ENCODE measurements at places on chromosomes 16 and 17. TPM values are rescaled to one million over a fixed set of nuclear protein-coding genes. Genes with fewer than 3 reads are reported as not detected.
A peak's percentile ranks its signal among the peaks of the same experiment; 100 is the strongest.

EXOC3L1 gene
- total RNA-seq: 0.23 TPM

TUBB3 gene
- total RNA-seq: 0.27 TPM

PDE6G gene
- total RNA-seq: 11.4 TPM

PIRT gene
- not detected for total RNA-seq

GPR142 gene
- total RNA-seq: not detected

CCL4L2 gene
- 95.1 TPM for total RNA-seq

EMC8 gene
- total RNA-seq: 38.6 TPM

SHISA9 gene
- not detected for total RNA-seq

MRC2 gene
- total RNA-seq: 9.0 TPM

KCNH6 gene
- total RNA-seq: not detected

BCL6B gene
- 1.2 TPM for total RNA-seq

RNF43 gene
- 0.34 TPM for total RNA-seq

TIMM22 gene
- 8.8 TPM for total RNA-seq

DNA sequence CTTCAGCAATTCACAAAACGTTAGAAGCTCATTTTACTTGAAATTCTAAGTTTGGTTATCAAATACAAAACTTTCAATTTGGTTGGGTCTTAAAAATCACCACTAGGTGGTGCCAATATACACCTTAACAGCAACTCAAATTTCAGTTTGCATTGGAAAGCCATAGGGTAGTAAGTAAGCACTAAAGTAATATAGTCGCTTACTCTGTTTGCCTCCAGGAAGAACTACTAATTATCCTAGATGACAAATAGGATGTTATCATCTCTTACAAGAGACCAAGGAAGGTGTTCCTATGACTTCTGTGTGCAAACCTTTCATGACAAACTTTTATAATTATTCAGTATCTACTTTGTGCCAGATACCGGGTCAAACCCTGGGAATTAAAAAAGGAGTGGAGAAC is 93.3 kb downstream of the MYO1D start:
- no peaks in the 10 kb centered on the region for H3K4me1 ChIP-seq
- no peak overlapping the region for H3K27ac ChIP-seq
- H3K27me3 ChIP-seq: no peaks in the 10 kb centered on the region
- no peak overlapping the region for H3K4me3 ChIP-seq
- DNase-seq: no peak

DNA sequence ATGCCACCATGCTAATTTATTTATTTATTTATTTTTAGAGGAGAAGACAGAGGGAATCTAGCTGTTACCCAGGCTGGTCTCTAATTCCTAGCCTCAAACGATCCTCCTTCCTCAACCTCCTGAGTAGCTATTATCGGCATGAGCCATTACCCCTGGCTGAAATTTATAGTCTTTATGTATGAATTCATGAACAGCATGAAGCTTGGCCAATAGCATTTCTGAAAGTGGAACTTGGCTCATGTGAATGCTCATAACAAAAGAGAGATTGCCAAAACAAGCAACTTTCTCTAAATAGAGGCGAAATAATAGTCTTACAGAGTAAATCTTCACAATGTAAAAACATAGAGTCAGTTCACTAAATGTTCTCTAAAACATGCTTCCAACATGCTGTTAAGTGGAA is 30.1 kb upstream of the SMURF2 start:
- no peaks in the 10 kb centered on the region for H3K4me1 ChIP-seq
- no peak overlapping the region for H3K4me3 ChIP-seq
- H3K27ac ChIP-seq: no peak overlapping the region
- no peaks in the 10 kb centered on the region for H3K27me3 ChIP-seq
- H3K36me3 ChIP-seq: no peaks in the 10 kb centered on the region

GRCh38 chr17:38601539-38602351 is 4.0 kb downstream of the SRCIN1 start:
- H3K27me3 ChIP-seq: peaks cover 62% of the 10 kb centered on the region
- H3K4me3 ChIP-seq: no peak overlapping the region
- no peak overlapping the region for H3K27ac ChIP-seq

DNA sequence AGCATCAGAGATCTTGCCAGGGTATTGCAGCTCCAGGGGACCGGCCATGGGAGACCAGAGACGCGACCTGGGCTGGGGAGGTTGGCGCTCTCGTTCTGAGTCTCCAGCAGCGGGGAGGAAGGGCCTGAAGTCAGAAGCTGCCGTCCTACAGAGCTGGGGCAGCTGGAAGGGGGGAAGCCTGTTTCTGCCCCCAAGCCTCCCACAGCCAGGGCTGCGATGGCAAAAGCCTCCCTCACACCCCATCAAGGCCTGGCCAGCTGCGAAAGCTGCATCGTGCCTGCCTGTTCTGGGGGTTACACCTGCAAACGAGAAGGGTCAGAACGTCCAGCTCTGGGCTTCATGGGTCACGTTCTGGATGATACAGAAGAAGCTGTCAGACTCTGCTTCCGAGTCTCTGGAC is 26.1 kb downstream of the MAPK8IP3 start:
- no peak for DNase-seq
- H3K36me3 ChIP-seq: peaks cover 3% of the 10 kb centered on the region
- no peaks in the 10 kb centered on the region for H3K4me1 ChIP-seq

GRCh38 chr17:62665599-62665998 is 38.1 kb downstream of the MRC2 start:
- H3K27me3 ChIP-seq: no peaks in the 10 kb centered on the region
- H3K4me3 ChIP-seq: no peak overlapping the region
- H3K27ac ChIP-seq: no peak overlapping the region

- no peak overlapping the region for H3K27ac ChIP-seq
- peaks cover 4% of the 10 kb centered on the region for H3K36me3 ChIP-seq
- DNase-seq: no peak
- no peak overlapping the region for H3K4me3 ChIP-seq
- peaks cover 4% of the 10 kb centered on the region for H3K4me1 ChIP-seq
Observed at GRCh38 chr16:31055613-31056012, 18.4 kb downstream of the ZNF668 start.

GRCh38 chr17:43542859-43543258 is 3.3 kb downstream of the ETV4 start:
- H3K4me1 ChIP-seq: peaks cover 21% of the 10 kb centered on the region
- no peak overlapping the region for H3K4me3 ChIP-seq
- H3K36me3 ChIP-seq: no peaks in the 10 kb centered on the region
- peaks cover 27% of the 10 kb centered on the region for H3K27me3 ChIP-seq
- DNase-seq: no peak
- H3K27ac ChIP-seq: no peak overlapping the region

- peaks cover 24% of the 10 kb centered on the region for H3K4me1 ChIP-seq
- DNase-seq: no peak
- no peaks in the 10 kb centered on the region for H3K27me3 ChIP-seq
- H3K4me3 ChIP-seq: no peak overlapping the region
- no peak overlapping the region for H3K27ac ChIP-seq
Observed at GRCh38 chr17:58081646-58082340, 1.4 kb upstream of the DYNLL2 start.

- no peak overlapping the region for H3K4me3 ChIP-seq
- no peaks in the 10 kb centered on the region for H3K4me1 ChIP-seq
Observed at GRCh38 chr16:81945665-81946064, 65.6 kb downstream of the SDR42E1 start.

- H3K27ac ChIP-seq: no peak overlapping the region
- H3K27me3 ChIP-seq: no peaks in the 10 kb centered on the region
- H3K36me3 ChIP-seq: no peaks in the 10 kb centered on the region
- no peak for DNase-seq
- no peaks in the 10 kb centered on the region for H3K4me1 ChIP-seq
- H3K4me3 ChIP-seq: no peak overlapping the region
Observed at GRCh38 chr17:75622771-75623273, 10.4 kb upstream of the SMIM5 start.

- no peak overlapping the region for H3K27ac ChIP-seq
- peaks cover 31% of the 10 kb centered on the region for H3K36me3 ChIP-seq
- no peaks in the 10 kb centered on the region for H3K27me3 ChIP-seq
- no peaks in the 10 kb centered on the region for H3K4me1 ChIP-seq
Observed at GRCh38 chr17:62017912-62018311, 47.2 kb downstream of the MED13 start.

- peaks cover 5% of the 10 kb centered on the region for H3K4me1 ChIP-seq
- peaks cover 43% of the 10 kb centered on the region for H3K27me3 ChIP-seq
- DNase-seq: no peak
- no peak overlapping the region for H3K27ac ChIP-seq
Observed at GRCh38 chr16:80932708-80933095, 74.0 kb downstream of the CMC2 start.

GRCh38 chr17:68634345-68634876 is 33.2 kb upstream of the FAM20A start:
- no peaks in the 10 kb centered on the region for H3K4me1 ChIP-seq
- H3K27ac ChIP-seq: no peak overlapping the region
- peaks cover 7% of the 10 kb centered on the region for H3K27me3 ChIP-seq
- no peaks in the 10 kb centered on the region for H3K36me3 ChIP-seq
- H3K4me3 ChIP-seq: no peak overlapping the region

GRCh38 chr17:5962371-5962770 is 107.8 kb upstream of the WSCD1 start:
- DNase-seq: no peak
- H3K27ac ChIP-seq: no peak overlapping the region
- H3K36me3 ChIP-seq: no peaks in the 10 kb centered on the region
- peaks cover 15% of the 10 kb centered on the region for H3K27me3 ChIP-seq

GRCh38 chr16:13463619-13464018 is 456.3 kb upstream of the ERCC4 start:
- H3K4me3 ChIP-seq: no peak overlapping the region
- DNase-seq: no peak
- H3K36me3 ChIP-seq: no peaks in the 10 kb centered on the region
- peaks cover 2% of the 10 kb centered on the region for H3K27me3 ChIP-seq
- H3K4me1 ChIP-seq: no peaks in the 10 kb centered on the region

- H3K27me3 ChIP-seq: no peaks in the 10 kb centered on the region
- H3K4me3 ChIP-seq: peak overlapping the region; percentile 86
- peak overlapping the region; percentile 91 for H3K27ac ChIP-seq
- H3K36me3 ChIP-seq: peaks cover 12% of the 10 kb centered on the region
- H3K4me1 ChIP-seq: peaks cover 34% of the 10 kb centered on the region
Observed at GRCh38 chr17:8436169-8436843, 622 bp downstream of the NDEL1 start.

DNA sequence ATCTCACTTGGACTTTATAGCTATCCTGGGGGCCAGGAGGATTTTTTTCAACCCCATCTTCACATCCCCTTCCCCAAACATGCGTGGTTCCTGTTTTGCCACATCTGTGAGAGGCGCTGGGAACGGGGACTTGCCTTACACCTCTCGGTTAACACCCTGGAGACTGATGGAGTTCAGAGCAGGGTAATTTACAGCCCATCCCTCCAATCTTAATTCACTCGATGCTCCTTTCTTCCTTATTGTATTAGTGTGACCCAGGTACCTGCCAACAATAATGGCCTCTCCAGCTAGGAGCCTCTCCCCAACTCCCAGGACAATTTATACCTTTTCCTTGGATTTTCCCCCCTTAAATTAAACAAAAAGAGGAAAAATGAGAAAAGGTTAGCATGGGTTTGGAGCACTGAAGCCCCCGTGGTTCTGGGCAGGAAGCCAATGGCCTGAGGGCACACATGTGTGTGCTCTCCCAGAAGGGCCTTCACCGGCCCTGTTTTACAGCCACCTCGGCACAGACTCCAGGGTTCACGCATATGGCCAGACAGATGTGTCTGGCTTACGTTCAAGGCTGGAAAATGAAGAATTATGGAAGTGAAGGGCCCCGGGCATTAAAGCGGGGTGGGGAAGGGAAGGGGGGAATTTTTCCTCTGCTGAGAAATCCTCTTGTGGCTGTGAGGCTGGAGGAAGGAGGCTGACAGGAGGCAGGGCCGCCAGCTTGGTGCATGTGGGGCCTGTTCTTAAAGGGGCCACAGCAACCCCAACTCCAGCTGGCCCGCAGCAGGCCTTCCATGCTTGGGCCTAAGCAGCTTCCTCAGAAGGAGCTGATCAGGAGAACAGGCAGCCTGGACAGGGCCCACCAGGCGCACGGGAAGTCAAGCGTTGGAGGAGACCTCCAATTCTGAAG is 21.4 kb downstream of the HIC1 start:
- H3K27ac ChIP-seq: peak overlapping the region; percentile 50
- H3K4me3 ChIP-seq: no peak overlapping the region
- no peak for DNase-seq
- no peaks in the 10 kb centered on the region for H3K27me3 ChIP-seq
- peaks cover 53% of the 10 kb centered on the region for H3K36me3 ChIP-seq

DNA sequence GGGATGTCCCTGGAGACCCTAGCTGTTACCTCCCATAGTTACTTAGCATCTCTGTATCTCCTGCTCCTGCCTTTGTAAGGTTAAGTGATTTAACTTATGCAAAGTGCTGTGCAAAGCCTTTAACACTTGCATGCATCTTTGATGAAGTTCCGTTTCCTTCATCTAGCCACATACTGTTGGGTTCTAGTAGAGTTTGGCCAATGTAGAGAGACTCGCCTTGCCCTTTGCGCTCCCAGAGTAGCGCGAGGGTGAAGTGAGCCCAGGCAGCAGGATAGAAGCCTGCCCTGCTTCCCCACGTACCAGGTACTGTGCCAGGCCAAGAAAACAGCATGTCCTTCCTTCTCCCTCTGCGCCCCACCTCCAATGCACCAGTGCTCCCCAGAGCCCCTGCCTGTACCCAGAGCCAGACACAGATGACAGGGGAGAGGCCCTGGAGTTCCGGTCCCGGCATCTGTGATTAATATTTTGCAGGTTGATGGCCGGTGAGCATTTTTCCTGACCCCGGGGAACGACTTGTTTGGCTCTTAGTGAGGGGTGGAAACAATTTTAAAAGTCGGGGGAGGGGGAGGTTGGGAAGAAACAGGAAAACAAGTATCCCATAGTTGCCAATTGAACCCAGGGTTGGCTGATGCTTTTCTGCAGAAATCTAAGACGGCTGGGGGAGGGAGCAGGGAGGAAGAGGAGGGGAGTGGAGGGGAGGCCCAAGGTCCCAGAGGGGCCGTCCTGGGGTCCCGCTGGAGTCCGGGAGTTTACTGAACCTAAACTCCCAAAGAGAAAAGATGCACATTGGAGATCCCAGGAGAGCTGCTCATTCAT is 13.1 kb upstream of the CDC42EP4 start:
- H3K27ac ChIP-seq: no peak overlapping the region
- peaks cover 3% of the 10 kb centered on the region for H3K27me3 ChIP-seq
- H3K36me3 ChIP-seq: no peaks in the 10 kb centered on the region
- DNase-seq: no peak
- no peaks in the 10 kb centered on the region for H3K4me1 ChIP-seq

DNA sequence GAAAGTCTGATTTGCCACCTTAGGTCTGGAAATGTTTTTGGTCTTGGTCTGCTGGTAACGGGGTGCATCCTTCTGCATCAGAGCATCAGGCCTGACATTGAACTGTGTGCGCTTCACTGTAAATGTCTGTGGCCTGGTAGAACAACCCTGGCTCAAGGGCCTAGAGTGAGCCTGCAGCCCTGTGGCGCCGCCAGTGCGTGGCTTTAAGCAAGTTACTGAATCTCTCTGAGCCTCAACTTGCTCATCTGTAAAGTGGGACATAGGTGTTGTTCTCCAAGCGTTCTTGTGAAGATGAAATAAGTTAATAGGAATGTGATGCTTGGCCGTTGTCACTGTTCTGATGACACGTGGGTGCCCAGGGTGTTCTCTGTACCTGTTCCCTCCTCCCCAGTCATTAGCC is 127.6 kb upstream of the CIBAR2 start:
- no peak overlapping the region for H3K4me3 ChIP-seq
- H3K4me1 ChIP-seq: peaks cover 4% of the 10 kb centered on the region
- H3K27ac ChIP-seq: no peak overlapping the region

GRCh38 chr16:10569621-10570020 is 10.8 kb downstream of the EMP2 start:
- no peaks in the 10 kb centered on the region for H3K4me1 ChIP-seq
- H3K27ac ChIP-seq: no peak overlapping the region
- H3K36me3 ChIP-seq: no peaks in the 10 kb centered on the region
- peaks cover 7% of the 10 kb centered on the region for H3K27me3 ChIP-seq
- DNase-seq: no peak
